ENCODE measurements at places on chromosomes 7 and 10.

- DNase-seq, result no peak
These were observed 1.9 kb downstream of the TET1 start for GRCh38 chr10:68561865-68562649.

GRCh38 chr7:134795231-134795630, 15.8 kb downstream of the CALD1 start:
- no peak for DNase-seq

DNA sequence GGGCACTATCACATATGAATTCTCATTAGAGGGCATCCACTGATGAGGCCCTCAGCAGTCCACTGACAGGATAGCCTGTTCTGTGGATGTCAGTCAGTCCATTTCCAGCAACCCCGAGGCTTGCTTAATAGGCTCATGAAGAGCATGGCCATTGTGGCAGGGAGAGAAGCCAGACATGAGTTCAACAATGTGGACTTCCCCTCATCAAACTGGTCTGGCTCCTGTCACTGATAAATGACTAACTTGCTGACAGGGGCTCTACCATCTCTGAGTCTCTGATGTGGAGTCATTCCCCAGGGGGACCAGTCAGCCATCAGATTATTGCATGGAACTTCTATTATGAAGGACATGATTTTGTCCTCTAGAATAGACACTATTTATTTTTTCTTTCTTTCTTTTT, 19.8 kb upstream of the TRIL start:
- DNase-seq, result no peak

DNA sequence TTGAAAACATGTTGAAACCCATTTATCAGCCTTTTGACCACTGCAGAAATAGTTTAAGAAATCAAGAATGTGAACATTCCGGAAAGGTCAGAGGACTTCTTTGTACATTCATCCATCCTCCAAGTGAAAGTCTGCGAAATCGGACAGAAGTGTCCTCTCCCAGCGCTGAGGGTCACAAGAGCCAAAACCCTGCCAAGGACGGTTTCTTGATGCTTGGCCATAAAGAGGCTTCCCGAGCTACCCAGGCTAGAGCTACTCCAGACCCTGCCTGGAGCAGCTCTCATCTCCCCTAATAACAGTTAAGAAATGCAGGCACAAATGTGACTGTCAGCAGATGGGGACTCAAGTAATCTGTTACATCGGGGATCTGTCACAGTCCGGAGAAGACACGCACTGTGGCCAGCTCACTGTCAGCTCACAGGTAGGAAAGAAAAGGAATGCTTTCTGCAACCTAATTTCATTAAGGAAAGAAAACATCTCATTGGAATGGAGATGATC, 4.5 kb upstream of the CYTH3 start:
- no peak for DNase-seq

DNA sequence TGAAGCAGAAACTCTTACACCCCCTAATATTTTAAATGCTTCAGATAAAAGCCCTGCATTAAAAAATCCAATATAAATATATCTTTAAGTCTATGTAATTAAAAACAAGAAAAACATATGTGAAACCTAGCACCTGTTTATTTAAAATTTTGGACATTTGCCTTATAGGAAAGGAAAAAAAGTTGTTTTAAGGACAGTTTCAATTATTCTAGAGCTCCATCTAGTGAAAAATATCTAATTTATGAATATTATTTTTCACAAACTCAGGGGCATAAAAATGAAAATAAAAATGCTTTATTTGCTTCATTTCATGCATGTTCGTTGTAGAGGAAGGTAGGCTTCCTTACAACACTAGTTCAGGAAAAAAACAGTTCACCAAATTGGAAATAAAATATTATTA, 26.1 kb downstream of the ENKUR start:
- peak; percentile 19 for DNase-seq

GRCh38 chr7:143393267-143394041, 12.3 kb downstream of the ZYX start:
- DNase-seq, result no peak

GRCh38 chr7:124426621-124427020, 339.0 kb downstream of the GPR37 start:
- no peak for DNase-seq

GRCh38 chr7:155557778-155558177, 11.4 kb upstream of the CNPY1 start:
- DNase-seq, result no peak

DNA sequence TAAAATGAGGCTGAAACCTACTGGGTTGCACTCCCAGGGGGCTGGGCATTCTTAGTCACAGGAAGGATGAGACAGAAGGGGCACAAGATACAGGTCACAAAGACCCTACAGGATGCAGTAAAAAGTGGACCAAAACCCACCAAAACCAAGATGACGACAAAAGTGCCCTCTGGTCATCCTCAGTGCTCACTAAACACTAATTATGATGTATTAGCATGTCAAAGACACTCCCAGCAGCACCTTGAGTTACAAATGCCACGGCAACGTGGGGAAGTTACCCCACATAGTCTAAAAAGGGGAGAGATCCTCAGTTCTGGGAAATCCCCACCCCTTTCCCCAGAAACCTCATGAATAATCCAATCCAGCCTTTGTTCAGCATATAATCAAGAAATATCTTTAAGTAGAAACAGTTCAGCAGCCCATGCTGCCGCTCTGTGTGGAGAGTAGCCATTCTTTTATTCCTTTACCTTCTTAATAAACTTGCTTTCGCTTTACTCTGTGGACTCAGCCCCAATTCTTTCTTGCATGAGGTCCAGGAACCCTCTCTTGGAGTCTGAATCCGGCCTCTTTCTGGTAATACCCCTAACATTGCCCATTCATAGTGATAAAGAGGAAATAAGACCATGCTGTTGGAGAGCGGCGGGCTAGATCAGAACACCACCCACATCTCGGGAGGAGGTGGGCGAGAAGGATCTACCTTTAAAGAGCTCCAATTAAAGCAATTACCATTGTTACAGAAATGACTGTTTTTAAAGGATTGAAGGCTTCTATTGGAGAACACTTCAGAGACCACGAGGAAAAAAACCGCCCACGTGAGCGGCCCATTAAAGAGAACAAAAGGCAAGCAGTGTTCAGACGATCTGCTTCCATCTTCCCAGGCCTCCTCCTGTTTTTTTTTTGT, 170.9 kb downstream of the USP6NL start:
- DNase-seq, result no peak

DNA sequence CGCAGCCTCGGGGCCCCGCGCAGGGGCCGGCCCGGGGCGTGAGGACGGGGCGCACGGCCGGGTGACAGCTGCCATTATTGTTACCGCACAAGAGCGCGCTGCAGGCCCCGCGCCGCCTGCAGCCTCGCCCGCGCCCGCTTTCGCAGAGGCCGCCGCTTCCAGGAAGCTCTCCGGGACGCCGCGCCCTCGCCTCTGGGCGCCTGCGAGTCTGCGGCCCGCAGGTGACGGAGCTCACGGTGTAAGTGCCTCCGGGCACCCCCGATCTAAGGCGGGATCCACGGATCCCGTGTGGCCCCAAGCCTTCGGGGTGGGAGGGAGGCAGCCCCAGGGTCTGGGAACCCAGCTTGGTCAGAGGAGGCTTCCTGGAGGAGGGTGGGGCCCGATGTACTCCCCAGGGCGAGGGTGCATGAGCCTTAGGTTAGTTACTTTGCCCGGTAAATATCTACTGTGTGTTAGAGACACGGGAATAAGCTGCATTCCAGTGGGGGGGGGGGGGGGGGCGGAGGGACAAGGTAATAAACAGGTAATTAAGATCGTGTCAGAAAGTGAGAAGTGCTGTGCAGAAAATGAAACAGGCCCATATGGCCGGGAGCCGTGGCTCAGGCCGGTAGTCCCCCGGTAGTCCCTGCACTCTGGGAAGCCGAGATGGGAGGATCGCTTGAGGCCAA, 638 bp downstream of the IQCE start:
- no peak for DNase-seq

- DNase-seq, result no peak
These were observed 671.7 kb downstream of the GATA3 start for GRCh38 chr10:8726084-8726778.

- DNase-seq, result no peak
These were observed 28.8 kb upstream of the DIP2C start for GRCh38 chr10:718143-718700.

GRCh38 chr7:149742075-149742701, 31.2 kb downstream of the ZNF467 start:
- DNase-seq, result no peak

DNA sequence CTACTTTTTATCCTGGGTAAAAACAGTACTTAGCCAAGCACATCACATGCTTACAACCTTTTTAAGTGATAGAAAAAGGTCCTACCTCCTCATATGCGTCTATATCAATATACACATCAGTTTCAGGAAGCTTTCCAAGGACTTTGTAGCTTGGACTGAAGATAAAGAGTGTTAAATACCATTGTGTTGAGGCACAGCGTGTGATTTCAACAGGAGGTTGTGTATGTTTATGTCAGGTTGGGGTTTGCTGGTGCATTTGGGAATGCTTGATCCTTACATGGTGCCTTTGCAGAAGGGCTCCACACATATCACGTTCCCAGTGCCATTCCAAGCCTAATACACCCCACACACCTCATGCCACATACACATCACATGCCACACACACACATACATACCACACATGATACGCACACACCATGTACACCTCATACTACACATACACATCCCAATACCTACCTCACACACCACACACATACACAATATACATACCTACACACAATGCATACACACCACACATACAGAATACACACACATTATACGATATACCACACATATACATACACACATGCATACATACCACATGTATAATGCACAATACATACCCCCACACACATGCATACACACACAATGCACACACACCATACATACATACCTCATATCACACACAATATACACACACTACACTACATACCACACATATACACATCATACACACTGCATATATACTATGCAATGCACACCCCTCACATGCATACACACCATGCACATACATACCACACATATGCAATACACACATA, 33.1 kb downstream of the PSMC2 start:
- DNase-seq, result no peak

DNA sequence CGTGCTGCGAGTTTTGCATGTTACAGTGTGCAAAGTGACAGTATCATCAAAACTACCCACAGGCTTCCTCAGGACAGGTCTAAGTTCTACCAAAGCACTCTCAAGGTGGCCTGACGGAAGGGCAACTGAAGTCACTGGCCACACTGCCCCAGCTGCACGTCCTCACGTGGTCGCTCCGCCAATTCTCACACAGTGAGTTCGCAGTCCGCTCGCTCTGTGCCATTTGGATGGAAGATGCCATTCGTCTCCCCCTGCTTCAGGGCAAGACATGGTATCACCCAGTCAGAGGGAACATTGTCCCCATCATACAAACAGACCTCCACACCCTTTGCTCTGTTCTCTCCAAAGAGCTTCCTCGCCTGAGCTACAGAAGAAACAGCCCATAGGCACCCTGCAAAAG, 109.6 kb upstream of the COBL start:
- no peak for DNase-seq
